ENCODE measurements at places on chromosomes 5 and 9. TPM values are rescaled to one million over a fixed set of nuclear protein-coding genes. Genes with fewer than 3 reads are reported as not detected.

GRCh38 chr5:81549123-81549522 lies 155.2 kb upstream of the ACOT12 start:
- no peak for DNase-seq

Gene ASTN2
- total RNA-seq: 5.7 TPM

DNA sequence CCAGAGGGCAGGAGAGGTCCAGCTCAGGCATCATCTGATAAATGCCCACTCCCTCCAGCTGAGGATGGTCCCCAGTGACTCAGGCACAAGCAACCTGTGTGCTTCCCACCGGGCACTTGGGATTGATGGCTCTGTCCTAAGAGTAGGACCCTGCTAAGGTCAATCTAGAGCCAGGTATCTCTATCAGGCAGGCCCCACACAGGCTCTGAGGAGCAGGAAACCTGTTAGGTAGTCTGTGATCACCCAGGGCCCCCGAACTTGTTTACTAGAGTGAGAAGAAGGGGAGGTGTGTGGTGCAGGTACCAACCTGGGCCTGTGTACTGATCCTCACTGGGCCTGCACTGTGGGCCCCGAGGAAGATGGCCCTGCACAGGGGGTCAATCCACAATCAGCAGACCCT lies 119.6 kb upstream of the FSTL4 start:
- DNase-seq: no peak

Gene CHSY3
- 0.21 TPM for total RNA-seq

GRCh38 chr5:43400082-43400481 lies 12.1 kb downstream of the CCL28 start:
- no peak for DNase-seq

DNA sequence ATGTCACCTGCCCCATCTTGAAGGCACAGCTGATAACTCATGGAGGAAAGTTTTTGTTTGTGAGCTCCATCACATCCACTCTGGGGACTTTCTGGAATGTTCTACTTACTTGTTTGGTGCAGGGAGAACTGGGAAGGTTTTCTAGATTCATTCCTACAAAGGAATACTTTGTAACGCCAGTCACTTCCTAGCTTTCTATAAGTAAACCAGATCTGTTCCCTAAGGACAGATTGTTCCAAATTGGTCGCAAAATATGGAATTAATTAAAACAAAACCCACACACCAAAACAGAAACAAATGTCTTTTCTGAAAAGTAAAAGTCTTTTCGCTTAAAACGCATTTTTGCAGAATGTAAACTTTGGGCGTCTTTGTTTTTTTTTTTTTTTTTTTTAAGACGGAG lies 167.6 kb downstream of the PDZD2 start:
- DNase-seq: no peak

DNA sequence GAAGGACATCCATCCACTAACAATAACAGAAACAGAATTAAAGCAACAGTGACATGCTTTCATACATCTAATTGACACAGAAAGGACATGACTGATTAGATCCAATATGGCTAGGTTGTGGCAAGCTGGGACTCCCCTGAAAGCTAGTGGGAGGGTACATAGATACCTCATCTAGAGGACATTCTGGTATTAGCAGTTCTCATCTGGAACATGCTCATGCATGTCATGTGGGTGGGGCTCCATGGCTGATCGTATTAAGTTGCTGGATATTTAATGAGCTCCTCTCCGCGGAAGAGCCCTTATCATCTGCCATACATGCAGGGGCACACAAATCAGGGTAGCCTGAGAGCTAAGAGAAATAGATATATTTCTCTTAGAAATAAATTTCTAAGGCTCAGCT lies 358.9 kb downstream of the ICE1 start:
- no peak for DNase-seq

- DNase-seq: no peak
Observed at GRCh38 chr9:20042128-20042711, 253.4 kb upstream of the SLC24A2 start.

Measured in Daoy (cell line).